ENCODE measurements at places on chromosomes 5 and 9.

DNA sequence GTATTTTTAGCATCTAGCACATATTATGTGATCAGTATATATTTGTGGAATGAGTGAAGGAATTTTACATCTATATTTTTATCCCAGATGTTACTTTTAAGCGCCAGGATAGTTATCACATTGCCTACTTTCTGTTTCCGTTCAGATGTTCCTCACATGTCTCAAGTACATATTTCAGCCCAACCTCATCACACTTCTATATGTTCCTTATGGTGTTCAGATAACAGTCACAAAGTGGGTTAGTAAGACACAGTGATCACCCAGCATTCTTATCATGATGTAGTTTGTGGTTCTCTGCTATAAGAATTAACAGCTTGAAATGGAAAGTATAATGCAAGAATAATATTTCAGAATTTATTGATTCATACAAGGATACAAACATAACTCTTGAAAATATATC lies 170.0 kb upstream of the RASA1 start:
- no peak for DNase-seq

GRCh38 chr5:141636413-141637122 lies at the start of the genes HDAC3 and RELL2:
TSS of gene HDAC3 (minus strand) at chr5:141636849. CDS start at chr5:141636790, 59 bp downstream.
TSS of gene RELL2 (plus strand) at chr5:141636997. CDS start at chr5:141638226, 1,229 bp downstream.
- peak; percentile 90 for DNase-seq

DNA sequence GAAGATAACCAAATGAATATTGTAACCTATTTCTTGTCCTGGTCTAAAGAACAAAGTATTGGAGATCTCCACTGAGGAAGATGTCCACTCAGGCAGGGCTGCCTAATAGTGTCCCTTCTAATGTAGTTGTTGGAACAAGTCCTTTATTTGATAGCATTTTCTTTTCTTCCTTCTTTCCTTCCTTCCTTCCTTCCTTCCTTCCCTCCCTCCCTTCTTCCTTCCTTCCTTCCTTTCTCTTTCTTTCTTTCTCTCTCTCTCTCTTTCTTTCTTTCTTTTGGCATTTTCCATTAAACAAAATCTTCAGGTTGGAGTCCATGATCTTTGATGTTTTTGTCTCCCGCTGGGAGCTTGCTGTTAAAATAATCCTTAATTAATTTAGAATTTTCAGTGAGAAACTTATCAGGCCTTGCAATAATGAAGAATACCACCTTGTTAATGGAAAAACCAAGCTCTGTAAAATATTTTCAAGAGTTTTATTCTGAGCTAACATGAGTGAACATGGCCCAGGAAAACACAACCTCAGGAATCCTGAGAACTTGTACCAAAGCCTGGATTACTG lies 43.5 kb upstream of the TENT2 start:
- no peak for DNase-seq

DNA sequence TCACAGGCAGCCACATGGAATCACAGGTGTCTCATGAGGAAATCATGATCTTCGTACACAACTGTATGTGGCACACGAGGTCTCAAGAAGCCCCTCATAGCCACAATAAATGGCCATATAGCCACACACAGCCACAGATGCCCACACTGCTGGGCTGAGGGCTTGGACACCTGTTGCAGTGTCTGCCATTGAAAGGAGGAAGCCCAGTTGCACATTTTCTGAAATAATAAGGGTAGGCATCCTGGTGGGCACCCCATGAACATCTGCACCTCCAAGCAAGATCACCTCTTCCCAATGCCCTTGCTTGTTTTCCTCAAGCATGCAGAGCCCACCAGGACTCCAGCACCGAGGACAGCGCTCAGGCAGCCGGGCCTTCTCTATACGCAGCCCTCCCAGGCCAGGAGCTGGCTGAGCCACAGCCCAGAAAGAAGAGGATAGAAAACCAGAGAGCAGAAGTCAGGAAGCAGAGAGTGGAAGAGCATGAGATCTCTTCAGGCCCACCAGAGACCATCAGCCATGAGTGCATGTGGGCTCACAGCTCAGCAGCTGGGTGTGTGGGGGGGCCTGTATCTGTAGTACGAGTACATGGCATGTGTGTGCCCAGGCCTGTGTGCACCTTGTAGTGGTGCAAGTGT lies 1.0 kb upstream of the ACSL6 start:
- DNase-seq: peak; percentile 82

DNA sequence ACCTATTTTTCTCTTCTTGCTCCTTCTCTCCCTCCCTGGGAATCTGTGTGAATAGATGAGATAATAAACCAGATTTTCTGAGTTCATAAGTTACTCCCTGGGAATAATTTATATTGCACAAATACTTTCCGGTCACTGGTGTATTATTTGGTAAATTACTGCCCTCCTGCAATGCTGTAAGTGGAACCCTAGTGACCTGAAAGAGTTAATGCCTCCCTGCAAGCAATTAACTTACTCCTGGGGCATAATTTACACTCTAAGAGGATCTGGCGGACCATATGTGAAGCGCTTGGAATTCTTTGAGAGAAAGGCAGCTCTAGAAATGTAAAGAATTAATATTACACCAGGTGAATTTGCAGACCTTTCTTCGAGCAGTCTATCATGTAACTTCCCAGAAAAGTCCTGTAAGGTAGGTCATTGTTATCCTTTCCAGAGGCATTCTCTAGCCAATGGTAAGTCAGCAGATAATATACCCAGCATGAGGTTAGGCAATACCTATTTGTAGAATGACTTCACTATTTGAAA lies 7.0 kb upstream of the GDNF start:
- no peak for DNase-seq

DNA sequence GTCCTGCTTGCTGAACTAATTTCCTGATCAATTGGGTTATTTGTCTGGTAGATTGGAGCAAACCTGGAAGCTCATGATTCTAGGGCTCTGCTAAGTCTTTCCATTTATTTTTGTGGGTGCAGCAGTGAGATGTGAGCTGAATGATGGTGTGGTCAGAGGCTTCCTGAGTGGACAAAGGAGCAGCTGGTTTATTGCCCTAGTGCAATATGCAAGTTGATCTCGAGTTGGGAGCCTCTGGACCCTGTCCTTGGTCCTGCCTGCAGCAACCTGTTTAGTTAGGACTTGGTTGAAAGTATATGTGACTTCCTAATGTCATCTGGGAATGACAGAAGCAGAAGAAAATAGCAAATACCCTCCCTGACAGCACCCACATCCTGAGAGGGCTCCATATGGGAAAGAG lies 4.2 kb upstream of the UNC5A start:
- no peak for DNase-seq

DNA sequence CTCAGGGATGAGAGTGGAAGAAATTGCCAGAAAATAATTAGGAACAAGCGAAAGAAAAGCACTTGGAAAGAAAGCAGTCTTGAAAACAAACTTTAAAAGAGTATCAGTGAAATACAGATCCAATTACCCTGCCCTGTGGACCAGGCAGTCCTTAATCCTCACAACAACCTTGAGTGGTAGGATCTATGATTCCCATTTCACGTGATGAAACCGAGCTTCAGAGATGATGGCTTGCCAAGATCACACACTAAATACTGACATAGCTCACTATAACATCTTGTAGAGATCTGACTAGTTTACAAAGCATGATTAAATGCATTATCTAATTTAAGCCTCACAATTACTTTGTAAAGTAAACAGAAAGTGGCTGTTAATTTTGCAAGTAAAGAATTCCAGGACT lies 55.5 kb upstream of the ABCA1 start:
- no peak for DNase-seq

DNA sequence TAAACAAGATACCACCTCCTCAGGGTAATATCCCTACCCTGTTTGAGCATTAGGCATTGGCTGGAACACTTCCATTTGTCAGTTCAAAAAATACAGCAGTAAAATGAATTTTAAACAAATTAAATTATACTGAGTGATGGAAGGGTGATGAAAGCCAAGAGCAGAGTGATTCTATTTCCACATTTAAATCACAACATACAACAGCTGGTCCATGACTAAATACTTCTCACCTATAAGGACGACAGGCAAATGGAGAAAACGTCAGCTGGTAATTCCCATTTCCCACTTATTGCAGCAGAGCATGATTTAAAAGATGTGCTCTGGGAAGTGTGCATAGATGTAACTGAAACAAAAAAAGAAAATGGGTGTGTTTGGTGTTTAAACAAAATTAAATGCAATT lies 543.6 kb upstream of the DAB2 start:
- DNase-seq: no peak

GRCh38 chr5:124593952-124594351 lies 152.5 kb downstream of the ZNF608 start:
- no peak for DNase-seq

DNA sequence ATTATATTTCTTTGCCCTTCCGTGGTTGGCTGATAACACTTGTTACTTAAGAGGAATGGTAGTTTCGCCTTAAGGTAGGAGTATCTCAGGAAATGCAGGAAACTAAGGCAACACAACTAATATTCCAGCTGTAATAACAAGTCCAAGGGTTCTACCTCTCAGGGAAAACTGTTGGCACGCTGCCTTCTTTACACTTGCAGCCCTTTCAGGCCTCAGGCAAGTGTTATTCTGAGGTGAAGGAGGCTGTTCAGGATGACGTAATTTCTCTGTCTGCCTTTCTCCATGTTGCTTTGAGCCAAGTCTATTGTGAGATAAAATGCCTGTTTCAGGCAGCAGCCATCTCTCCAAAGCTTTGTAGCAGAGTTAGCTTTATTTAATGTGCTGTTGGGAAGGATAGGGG lies 38.0 kb downstream of the VCAN start:
- no peak for DNase-seq

- no peak for DNase-seq
These were observed 11.2 kb upstream of the SEC16A start for GRCh38 chr9:136494012-136494411.

DNA sequence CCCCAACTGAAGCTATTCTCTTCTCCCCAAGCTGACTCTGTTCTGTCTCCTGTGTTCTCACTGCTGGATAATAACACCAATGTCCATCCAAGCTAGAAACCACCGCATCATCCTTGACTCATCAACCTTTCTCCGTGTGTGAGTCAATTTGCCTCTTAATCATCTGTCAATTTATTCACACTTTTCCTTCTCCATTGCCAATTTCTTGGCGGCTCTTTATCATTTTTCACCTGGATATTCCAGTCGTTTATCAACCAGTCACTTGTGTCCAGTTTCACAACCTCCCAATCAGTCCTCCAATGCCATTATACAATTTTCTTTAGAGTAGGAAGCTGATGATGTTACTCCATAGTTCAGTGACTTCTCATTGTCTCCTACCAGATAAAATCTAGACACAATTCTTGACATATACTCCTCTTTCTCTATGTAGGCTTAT lies 45.4 kb upstream of the LIFR start:
- DNase-seq: no peak

DNA sequence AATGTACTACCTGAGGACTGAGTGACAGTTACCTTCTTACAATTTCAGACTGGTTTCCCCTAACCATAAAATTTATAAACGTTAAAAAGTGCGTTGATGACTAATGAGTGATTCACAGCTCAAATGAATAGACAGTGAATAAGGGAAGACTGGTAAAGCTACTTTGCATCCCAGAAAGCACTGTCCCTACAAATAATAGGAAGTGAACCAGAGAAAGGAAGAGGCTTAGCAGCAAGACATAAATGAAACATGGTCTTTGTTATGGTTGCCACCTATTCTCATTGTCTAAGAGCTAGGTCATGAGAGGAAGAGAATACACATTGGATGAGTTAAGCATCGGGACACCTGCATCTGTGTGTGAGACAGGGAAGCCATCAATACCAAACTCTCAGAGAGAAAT lies 849.2 kb downstream of the TAF11L14 start:
- no peak for DNase-seq

GRCh38 chr5:88660264-88660946 lies 222.6 kb downstream of the MEF2C start:
- no peak for DNase-seq

DNA sequence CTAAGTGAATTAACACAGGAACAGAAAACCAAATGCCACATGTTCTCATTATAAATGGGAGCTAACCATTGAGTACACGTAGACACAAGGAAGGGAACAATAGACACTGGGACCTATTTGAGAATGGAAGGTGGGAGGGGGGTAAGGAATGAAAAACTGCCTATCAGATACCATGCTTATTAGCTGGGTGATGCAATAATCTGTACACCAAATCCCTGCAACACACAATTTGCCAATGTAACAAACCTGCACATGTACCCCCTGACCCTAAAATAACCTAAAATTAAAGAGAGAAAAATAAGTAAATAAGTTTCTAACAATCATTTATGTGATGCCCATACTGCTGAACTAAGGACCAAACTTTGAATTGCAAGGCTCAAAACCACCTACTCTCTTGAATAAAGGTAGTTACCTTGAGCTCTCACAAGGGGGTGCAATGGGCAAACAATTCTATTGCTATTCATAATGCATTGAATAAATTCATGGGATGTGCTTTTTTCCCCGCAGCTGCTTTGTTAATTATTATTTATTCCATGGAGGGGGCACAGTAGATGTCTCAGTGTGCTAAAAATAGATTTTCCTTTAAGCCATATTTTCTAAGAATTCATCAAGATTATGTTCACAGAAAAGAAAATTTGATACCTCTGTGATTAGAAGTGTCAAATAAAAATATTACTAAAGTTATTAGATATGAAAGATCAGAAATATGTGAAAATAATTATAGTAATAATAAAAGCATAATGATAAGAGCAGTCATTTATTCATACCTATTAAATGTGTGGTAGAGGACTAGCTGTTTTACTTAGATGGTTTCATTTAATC lies 76.2 kb upstream of the PTPN3 start:
- no peak for DNase-seq

DNA sequence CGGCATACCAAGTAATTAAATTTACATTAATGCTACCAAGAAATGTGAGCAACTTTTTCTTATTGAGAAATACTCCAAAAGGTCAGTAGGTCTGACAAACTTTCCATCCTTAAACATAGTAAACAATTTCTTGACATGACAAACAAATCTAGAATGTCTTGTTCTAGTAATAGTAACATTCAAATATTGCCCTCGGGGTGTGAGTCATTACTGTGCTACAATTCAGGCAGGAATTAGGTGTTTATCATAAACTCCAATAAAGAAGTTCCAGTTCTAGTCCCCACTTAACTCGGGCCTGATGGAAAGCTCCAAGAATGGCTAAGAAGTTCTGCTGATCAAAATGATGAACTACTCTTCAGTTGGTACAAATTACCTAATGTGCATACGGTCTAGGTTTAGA lies 235.6 kb upstream of the TUSC1 start:
- DNase-seq: no peak

GRCh38 chr5:74064911-74065310 lies 438.9 kb downstream of the ARHGEF28 start:
- no peak for DNase-seq

- DNase-seq: no peak
These were observed 101.6 kb upstream of the SSBP2 start for GRCh38 chr5:81852291-81853029.

DNA sequence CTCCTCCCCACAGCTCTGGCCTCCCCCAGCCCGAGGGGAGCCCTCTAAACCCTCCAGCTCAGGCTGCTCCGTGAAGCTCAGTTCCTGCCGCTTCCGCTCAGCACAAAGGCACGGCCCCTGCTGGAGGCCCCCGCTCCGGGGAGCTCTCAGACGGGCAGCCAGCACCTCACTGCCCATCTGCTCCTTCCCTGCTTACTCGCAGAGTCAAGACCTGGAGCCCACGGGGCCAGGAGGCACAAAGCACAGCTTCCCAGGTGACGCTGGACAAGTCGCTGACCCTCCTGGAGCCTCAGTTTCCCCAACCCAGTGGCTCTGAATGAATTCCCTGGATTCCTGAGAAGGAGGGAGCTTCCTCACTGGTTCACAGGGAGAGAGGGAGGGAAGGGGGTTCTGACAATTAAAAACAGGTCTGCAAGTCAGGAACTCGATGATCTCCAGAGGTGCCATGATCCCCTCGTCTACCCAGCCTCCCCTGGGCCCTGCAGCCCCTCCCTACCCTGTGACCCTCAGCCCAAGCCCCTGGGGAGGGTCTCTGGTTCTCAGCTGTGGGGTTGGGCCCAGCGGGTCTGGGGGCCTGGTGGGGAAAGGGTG lies 36.2 kb downstream of the VAV2 start:
- DNase-seq: no peak
